ENCODE measurements at places on chromosomes 3 and 15.

GRCh38 chr3:56413911-56414310, 54.4 kb downstream of the ERC2 start:
- DNase-seq, result no peak

DNA sequence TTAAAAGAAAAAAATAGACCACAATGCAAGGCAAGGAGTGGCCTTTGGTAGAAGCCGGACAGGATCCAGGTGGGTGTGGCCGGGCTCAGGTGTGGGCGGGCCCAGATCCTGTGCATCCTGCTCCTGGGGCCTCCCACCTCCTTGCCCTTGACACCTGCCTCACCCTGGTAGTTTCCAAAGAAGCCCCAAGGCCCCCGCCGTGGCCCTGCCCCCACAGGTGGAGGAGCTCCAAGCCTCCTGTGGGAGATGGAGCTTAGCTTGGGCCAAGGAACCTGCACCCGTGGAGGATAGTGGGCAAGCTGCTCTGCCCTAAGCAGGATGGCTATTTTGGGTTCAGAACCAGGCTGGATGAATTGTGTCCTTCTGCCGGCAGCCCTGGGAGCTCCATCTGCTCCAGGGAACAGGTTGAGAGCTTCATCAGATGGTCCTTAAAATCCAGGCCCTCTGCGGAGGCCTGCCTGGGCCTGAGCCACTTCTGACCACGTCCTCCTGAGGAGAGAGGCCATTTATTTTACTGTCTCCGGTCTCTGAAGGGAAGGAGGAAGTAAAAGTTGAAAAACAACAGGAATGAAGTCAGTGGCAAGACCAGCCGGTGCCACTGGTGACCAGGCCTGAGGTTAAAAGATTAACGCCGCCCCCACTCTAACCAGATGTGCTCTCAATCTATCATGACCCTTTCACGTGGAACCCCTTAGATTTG, 53.9 kb upstream of the KLF13 start:
- no peak for DNase-seq

- no peak for DNase-seq
These were observed 122.2 kb upstream of the CHRM5 start for GRCh38 chr15:33846142-33846541.

GRCh38 chr3:188125076-188125475, 28.9 kb upstream of the LPP start:
- no peak for DNase-seq

All from D721Med (cell line).